ENCODE measurements at places on chromosomes 6 and 20.

DNA sequence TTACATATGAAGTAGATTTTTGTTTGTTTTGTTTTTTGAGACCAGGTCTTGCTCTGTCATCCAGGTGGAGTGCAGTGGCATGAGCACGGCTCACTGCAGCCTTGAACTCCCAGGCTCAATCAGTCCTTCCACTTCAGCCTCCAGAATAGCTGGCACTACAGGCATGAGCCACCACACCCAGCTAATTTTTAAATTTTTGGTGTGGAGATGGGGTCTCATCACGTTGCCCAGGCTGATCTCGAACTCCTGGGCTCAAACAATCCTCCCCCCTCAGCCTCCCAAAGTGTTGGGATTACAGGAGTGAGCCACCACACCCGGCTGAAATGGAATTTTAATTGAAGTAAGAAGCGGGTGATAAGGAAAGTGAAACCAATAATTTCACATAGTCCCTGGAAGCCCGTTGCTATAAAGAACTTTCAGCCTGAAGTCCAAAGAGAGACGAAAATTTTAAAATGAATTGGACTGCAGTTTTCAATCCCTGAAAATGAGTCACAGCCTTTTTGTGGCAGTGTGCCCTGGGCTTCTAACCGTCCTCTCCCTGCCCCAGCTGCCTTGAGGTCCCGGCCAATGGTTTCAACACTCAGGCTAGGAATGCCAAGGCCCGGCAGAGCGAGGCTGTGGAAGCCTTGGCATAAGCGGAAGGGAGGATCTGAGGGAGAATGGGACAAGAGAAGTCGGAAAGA lies 757 bp downstream of the RAET1E start:
- no peak overlapping the region for H3K4me3 ChIP-seq
- peaks cover 41% of the 10 kb centered on the region for H3K27me3 ChIP-seq
- H3K36me3 ChIP-seq: no peaks in the 10 kb centered on the region
- H3K27ac ChIP-seq: no peak overlapping the region

- H3K36me3 ChIP-seq: peaks cover 5% of the 10 kb centered on the region
- peak; percentile 59 for DNase-seq
- no peaks in the 10 kb centered on the region for H3K4me1 ChIP-seq
Observed at GRCh38 chr20:49245921-49246740, 26.9 kb downstream of the DDX27 start.

DNA sequence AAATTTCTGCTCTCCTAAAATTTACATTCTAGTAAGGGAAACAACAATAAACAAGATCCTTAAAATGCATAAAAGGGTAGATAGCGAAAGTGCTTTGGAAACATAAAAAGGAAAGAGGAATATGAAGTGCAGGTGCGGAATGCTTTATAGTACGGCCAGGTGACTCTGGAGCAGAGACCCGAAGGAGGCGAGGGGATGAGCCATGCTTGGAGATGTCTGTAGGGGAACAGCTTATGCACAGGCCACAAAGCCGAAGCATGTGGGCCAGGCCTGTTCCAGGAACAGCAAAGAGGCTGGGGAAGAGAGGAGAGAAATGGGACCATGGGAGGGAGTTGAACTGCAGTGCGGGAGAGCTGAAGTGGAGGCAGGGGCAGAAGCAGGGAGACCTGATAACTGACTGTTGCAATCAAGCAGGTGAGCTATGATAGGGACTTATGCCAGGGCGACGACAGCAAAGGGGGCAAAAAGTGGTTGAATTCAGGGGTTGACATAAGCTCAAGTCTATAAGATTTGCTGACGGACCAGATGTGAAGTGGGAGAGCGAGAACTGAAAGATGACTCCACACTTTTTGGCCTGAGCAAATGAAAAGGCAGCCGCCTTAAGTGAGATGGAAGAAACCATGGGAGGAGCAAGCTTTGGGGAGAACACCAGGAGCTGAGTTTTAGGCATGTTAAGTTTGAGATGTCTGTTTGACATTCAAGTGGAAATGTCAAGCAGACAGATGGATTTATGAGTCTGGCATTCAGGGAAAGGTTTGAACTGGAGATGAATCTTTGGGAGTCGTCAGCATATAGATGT lies 83.1 kb downstream of the CNBD2 start:
- peak overlapping the region; percentile 82 for H3K27ac ChIP-seq
- H3K27me3 ChIP-seq: no peaks in the 10 kb centered on the region
- H3K36me3 ChIP-seq: no peaks in the 10 kb centered on the region
- DNase-seq: no peak

- no peaks in the 10 kb centered on the region for H3K36me3 ChIP-seq
- H3K4me3 ChIP-seq: no peak overlapping the region
- no peak overlapping the region for H3K27ac ChIP-seq
- no peak for DNase-seq
Observed at GRCh38 chr6:91213229-91213901, 626.5 kb upstream of the MAP3K7 start.

- no peak overlapping the region for H3K4me3 ChIP-seq
- H3K36me3 ChIP-seq: no peaks in the 10 kb centered on the region
- H3K27ac ChIP-seq: no peak overlapping the region
- DNase-seq: no peak
Observed at GRCh38 chr6:93962566-93962965, 543.2 kb upstream of the EPHA7 start.

DNA sequence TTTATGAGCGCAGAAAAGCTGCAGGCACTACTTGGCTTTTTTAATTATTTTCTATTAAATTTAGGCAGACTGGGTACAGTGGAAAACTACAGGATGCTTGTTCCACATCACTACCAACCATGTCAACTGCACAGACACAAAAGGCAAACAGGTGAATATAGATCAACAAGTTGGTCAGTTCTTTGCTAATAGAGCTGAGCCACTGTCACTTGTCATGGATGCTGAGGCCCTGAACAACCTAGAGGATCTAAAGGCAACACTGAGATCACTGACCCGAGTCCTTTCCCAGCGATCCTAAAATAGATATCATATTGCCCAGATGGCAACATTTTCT lies 34.5 kb upstream of the FAM83C start:
- DNase-seq: no peak
- no peak overlapping the region for H3K4me3 ChIP-seq
- no peaks in the 10 kb centered on the region for H3K4me1 ChIP-seq
- H3K27ac ChIP-seq: no peak overlapping the region
- no peaks in the 10 kb centered on the region for H3K36me3 ChIP-seq

DNA sequence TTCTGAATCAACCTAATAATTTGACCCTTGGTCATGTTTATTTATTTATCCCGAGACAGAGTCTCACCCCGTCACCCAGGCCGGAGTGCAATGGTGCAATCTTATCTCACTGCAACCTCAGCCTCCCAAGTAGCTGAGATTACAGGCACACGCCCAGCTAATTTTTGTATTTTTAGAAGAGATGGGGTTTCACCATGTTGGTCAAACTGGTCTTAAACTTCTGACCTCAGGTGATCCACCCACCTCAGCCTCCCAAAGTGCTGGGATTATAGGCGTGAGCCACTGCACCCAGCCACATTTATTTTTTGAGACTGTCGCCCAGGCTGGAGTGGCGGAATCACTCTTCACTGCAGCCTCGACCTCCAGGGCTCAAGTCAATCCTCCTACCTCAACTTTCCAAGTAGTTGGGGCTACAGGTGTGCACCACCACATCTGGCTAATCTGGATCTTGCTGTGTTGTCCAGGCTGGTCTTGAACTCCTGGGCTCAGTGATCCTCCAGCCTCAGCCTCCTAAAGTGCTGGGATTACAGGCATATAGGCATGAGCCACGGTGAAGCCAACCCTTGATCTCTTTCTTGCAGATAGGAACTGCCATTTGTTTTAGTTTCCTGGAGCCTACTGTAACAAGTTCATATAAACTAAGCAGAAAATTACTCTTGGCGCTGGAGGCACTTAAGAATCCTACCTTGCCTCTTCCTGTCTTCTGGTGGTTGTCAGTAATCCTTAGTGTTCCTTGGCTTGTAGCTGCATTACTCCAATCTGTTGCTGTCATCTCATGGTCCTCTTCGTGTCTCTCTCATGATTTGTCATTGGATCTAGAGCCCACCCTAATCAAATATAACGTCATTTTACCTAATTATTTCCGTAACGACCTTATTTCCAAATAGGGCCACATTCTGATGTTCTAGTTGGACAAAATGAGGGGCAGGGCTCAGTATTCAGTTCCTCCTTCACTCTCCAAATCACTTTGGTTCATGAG lies 2.3 kb downstream of the RPS18 start:
- no peaks in the 10 kb centered on the region for H3K27me3 ChIP-seq
- peaks cover 9% of the 10 kb centered on the region for H3K4me1 ChIP-seq
- H3K36me3 ChIP-seq: peaks cover 7% of the 10 kb centered on the region
- no peak overlapping the region for H3K27ac ChIP-seq
- no peak for DNase-seq
- H3K4me3 ChIP-seq: no peak overlapping the region

- no peak for DNase-seq
- no peaks in the 10 kb centered on the region for H3K36me3 ChIP-seq
- no peak overlapping the region for H3K4me3 ChIP-seq
- no peak overlapping the region for H3K27ac ChIP-seq
- no peaks in the 10 kb centered on the region for H3K4me1 ChIP-seq
- H3K27me3 ChIP-seq: no peaks in the 10 kb centered on the region
Observed at GRCh38 chr20:38127920-38128528, 37.0 kb downstream of the TGM2 start.
